ENCODE measurements at places on chromosomes 4 and X. TPM values are rescaled to one million over a fixed set of nuclear protein-coding genes. Genes with fewer than 3 reads are reported as not detected.

Gene CENPVL1
- not detected for total RNA-seq

Gene SHROOM2
- total RNA-seq, result under 0.01 TPM

Gene TEC
- 0.71 TPM for total RNA-seq

Gene POU3F4
- total RNA-seq, result not detected

Gene AFF2
- under 0.01 TPM for total RNA-seq

Gene SRPX
- 34.8 TPM for total RNA-seq

Gene MGARP
- total RNA-seq, result 19.2 TPM
